Stimulated activated naive B cell treated with anti-CD40 and anti-IgM and Interleukin-4, amounts not matched to agents 10 μg/mL and 1 μg/mL and 100 μg/mL, for 72 hours (primary cell): ENCODE measurements at places on chromosomes 7 and 10.
A peak's percentile ranks its signal among the peaks of the same experiment; 100 is the strongest.

- DNase-seq = no peak
Measured at GRCh38 chr7:151586531-151587260, 67.0 kb upstream of the RHEB start.

GRCh38 chr10:93897070-93897780, 3.4 kb downstream of the SLC35G1 start:
- DNase-seq = no peak

GRCh38 chr7:111942450-111943081, 263.6 kb downstream of the DOCK4 start:
- DNase-seq = no peak

DNA sequence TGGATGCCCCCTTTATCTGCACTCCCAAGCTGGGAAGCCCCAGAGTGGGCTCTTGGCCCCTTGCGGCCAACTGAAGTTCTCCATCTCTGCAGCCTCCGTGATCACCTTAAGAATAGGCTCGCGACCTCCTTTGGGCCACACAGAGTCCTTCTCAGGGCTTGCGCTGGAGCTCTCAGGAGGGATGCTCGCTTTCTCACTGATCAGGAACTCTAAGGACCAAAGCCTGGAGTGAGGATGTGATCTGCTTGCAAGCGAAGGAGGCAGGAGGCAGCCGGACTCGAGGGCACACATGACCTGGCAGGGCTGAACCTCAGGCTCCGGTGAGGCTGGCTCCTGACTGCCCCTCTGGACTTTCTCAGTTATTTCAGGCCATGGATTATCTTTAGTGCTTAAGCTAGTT, 192.1 kb upstream of the MKI67 start:
- no peak for DNase-seq

DNA sequence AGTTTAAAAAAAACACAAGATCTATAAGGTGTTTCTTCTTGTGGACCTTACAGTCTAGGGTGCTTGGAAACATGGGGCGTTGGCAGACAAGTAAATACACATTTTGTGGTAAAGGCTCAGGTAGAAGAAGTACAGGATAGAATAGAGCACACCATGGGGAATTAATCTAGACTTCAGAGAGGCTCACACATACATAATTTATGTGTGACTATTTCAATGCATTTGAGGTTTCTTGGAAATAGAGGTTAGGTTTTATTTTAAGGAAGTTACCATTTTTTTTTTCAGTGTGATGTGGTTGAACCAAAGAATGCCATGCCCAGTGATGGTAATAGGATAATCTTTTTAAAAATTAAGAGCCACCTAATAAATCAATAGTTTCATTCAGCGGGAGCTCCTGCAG, 12.8 kb downstream of the CFTR start:
- no peak for DNase-seq

GRCh38 chr7:99409806-99410205, 1.0 kb downstream of the BUD31 start:
- no peak for DNase-seq

GRCh38 chr10:113435881-113436280, 117.0 kb upstream of the HABP2 start:
- DNase-seq = no peak

GRCh38 chr10:89550509-89550908, 15.1 kb upstream of the SLC16A12 start:
- no peak for DNase-seq

- DNase-seq = no peak
Measured at GRCh38 chr7:10521306-10521705, 452.4 kb upstream of the PHF14 start.

- no peak for DNase-seq
Measured at GRCh38 chr7:37732888-37733287, 49.3 kb downstream of the GPR141 start.

DNA sequence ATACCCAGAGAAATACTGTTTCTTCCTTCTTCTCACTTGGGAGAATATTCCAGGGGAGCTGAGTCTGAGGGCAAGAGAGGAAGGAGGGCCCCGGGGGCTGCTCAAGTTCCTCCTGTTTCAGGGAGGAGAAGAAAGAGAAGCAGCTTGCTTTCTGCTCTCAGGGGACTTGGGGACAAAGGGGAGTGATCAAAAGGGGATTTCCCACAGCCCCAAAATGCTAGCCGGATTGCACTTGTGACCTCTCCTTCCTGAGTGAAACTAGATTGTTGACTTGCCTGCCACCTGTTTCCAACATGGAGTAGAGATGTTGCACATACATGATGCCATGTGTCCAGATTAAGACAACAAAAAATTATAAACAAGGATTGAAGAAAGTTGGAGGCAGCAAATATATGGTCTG, 28.7 kb upstream of the PDCD4 start:
- peak; percentile 86 for DNase-seq

DNA sequence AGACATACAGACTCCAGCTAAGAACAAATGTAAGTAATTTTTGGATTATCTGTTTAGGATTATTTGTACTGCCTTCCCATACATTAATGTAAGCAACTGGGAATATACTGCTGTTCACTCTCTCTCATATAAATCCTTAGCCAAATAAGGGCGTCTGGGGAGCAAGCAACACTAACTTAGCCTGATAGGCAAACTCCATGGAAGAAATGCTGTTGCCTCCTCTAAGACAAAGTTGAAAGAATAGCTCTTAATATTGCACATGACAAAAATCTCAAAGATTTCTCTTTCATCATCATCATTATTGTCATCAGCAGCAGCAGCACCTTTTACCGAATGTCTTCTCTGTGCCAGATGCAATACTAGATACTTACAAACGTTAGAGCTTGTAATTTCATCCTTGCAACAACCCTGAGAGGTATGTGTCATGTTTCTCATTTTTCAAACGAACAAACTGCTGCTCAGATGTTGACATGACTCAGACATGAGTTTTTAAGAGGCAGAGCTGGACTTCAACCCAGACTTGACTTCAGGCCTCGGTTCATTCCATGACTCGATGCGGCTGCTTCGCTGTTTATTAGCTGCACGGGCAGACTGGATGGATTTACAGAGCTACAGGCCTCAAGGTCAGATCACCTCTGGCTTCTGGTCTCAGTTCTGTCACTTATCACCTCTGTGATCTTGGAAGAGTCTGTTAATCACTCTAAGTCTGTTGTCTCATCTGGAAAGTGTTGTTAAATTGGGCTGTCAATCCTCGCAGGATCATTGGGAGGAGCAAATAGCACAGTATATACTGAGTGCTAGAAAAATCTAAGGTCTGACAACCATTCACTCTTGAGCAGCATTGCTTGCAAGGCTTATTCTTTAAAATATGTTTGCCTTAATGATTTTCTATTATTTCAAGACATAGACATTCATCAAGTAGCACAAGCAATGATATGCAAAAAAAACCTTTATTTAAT, 126.3 kb upstream of the CELF2 start:
- no peak for DNase-seq

- no peak for DNase-seq
Measured at GRCh38 chr10:48235501-48235900, 39.0 kb downstream of the FRMPD2 start.

DNA sequence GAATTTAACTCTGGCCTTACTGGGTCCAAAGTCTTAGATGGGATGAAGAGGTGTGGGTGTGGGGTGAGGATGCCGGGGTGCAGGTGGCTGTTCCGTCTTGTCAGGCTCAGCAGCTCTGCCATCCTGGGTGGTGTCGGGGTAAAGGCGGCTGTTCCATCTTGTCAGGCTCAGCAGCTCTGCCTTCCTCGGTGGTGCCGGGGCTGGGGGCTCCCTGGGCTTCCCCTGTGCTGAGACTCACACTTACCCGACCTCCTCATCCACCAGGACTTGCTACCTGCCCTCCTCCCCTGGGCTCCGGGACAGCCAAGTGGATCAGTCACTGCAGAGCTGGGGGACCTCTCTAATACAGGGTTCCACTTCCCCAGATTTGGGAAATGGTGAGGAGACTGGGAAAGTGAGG, 244.3 kb upstream of the SHH start:
- DNase-seq = no peak

GRCh38 chr10:22339761-22340328, 5.5 kb upstream of the SPAG6 start:
- DNase-seq = no peak

DNA sequence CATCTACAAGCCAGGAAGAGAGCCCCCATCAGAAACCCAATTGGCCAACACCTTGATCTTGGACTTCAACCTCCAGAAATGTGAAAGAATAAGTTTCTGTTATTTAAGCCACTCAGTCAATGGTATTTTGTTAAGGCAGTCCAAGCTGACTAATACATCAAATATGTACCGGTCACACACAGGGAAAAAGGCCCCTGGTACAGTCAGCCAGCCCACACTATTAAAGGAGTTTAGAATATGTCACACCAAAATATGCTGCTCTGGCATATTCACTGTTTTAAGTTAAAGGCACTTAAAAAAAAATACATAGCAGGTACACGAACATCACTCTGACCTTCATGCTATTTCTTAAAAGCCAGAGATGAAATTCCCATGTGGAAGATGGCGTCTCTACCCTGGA, 15.2 kb upstream of the CDCA7L start:
- no peak for DNase-seq

DNA sequence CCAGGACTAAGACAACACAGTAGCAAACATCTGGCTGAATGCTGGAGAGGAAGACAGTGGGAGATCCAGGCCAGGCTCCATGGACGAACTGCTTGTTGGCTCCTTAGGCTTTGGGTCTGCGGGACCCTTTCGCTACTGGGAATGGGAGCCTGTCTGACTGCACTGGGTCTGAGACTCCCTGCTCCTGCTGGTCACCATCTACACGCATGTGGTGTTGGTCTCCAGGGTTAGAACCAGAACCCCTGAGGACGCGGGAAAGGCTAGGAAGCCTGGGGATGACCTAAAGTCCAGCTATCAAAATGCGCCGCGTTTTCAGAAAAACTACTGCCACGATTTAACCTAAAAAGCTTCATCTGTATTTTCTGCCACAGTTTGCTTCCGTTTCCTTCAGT, 817 bp upstream of the DNAJB6 start:
- DNase-seq = no peak

DNA sequence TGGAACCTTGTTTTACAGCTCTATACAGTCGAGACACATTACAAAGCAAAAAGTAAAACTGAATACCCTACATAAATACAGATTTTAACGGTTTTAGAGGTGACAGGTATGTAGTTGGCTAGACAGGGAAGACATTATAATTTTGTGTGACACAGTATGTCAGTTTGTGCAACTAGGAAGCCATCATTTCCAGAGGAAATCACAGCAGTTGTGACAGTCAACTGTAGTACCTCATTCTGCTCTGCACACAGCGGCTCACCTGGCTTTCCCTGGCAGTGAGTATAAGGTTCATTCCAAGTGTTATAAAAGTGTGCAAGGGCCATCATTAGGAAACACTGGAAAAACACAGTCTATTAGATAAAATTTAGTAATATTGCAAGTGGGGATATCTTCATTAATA, 501.6 kb upstream of the PHF14 start:
- no peak for DNase-seq

GRCh38 chr7:74105992-74106391, 22.4 kb downstream of the LIMK1 start:
- no peak for DNase-seq

DNA sequence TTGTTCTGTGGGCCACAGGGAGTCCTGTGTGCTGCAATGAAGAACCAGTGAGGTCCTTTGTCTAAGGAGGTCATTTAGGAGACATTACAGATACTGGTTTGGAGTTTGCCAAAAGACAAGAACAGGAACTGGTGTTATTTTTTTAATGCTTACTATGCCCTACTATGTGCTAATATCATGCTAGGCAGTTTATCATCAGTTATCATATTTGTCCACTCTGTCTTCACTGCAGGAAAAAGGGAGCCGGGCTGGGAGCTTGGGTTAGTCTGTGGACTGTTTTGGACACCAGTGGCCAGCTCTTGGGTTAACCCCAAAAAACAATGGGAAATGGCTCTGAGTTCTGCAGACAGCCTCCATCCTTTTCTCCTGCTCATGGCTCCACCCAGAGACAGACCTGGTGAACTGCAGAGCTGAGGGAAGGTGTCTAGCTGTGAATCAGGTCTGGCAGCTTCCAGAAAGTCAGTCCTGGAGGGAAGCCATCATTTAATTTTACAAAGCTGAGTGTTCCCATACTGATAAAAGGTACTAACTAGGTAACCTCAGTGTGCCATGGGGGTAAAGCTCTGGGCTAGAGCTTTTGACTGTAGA, 101.2 kb upstream of the ZNF746 start:
- no peak for DNase-seq

- no peak for DNase-seq
Measured at GRCh38 chr7:153567426-153567825, 484.8 kb upstream of the DPP6 start.

DNA sequence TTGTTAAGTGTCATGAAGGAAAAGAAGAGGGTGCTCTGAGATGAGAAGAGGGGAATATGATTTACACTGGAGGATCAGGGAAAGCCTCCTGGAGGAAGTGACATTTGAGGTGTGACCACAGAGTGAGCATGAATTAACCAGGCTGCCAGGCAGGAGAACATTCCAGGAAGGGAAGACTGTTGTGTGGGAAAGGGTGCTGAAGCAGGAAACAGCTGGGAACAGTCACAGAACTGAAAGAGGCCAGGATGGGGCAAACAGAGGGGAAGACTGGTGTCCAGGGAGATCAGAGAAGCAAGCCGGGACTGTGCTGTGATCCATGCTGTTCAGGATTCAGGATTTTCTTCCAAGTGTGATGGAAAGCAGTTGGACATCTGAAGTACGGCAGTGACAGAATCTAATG, 14.9 kb downstream of the HIPK2 start:
- DNase-seq = no peak

DNA sequence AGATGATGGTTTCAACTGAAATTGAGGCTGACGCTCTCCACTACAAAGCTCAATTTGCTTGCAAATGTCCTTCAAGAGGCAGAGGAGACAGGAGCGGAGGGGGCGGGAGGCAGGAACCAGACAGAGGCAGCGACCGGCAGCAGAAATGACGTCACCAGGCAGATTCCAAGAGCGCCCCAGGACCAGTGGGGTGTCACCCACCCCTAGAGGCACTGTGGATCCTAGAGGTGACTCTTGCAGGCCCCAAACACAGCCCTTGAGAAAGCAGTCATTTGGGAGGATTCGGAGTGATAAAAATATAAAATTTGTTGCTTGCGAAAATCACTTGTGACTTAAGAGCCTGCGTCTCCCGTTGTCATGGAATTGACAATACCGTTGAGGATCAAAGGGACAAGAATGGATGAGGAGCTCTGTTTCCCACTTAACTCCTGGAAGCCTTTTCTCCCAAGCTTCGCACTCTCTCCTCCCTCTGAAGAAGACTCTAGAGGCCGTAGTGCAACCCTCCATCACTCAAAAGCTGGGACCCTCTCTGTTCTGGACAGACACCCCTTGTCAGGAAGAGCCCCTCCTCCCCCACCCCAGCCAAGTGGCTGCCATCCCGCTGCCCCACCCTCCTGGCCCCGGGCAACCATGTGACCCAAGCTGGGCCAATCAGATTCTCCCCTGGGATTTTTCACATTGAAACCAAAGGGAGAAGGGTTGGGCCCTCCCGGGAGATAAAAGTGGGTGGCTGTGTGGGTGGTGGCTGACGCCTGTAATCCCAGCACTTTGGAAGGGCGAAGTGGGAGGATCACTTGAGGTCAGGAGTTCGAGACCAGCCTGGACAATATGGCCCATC, 16.3 kb upstream of the SLC29A4 start:
- no peak for DNase-seq

- DNase-seq = no peak
Measured at GRCh38 chr7:54897891-54898290, 120.9 kb upstream of the EGFR start.

- peak; percentile 36 for DNase-seq
Measured at GRCh38 chr10:30502266-30503060, 68.5 kb downstream of the MAP3K8 start.
